Esophagus squamous epithelium (tissue), 5 donors: ENCODE measurements at places on chromosomes 2 and 18. TPM values are rescaled to one million over a fixed set of nuclear protein-coding genes. Genes with fewer than 3 reads are reported as not detected.

- DNase-seq = no peak
These were observed 130.6 kb downstream of the CLIP4 start for GRCh38 chr2:29245742-29246382.

GRCh38 chr2:40458271-40458794 is 6.4 kb upstream of the SLC8A1 start:
- no peak for DNase-seq

TMEM163 gene
- not detected for total RNA-seq

C2orf66 gene
- total RNA-seq = not detected

SLC38A11 gene
- 2.5 TPM for total RNA-seq

ANKRD39 gene
- 10.8 TPM for total RNA-seq
